ENCODE measurements at places on chromosomes 7 and 10.

DNA sequence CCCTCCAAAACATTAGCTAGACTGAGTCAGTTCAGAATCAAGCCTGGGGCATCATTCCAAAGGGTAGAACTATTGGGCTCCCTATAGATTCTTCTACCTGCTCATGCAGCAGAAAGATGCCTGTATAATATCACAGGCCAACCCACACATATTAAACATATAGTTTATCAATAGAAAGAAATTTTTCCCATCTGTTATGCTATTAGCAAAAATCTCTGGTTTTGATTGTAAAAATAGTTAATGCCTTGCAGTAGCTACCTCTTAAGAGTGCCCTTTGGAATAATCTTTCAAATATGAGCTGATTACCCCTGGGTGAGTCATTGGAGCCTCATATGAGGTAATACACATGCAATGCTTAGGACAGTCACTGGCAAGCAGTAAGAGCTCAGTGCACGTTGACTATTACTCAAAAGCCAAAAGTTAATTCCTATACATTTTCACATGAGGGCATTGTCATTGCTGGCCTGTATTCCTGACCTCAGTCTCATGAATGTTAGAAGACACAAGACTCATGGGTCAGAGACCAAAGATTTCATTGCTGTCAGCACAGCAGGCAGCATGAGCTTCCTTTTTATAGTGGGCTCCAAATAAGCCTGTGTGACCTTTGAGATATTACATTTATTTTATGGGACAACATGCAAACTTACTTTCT, 180.0 kb downstream of the FGFR2 start:
- no peak for DNase-seq

DNA sequence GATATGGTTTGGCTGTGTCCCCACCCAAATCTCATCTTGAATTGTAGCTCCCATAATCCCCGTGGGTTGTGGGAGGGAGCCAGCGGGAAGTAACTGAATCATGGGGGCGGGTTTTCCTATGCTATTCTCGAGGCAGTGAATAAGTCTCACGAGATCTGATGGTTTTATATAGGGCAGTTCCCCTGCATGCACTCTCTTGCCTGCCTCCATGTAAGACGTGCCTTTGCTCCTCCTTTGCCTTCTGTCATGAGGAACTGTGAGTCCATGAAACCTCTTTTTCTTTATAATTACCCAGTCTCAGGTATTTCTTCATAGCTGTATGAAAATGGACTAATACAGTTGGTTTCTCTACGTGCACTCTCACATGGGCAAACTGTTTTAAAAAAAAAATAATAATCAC, 207.7 kb downstream of the SLC25A13 start:
- DNase-seq: no peak

DNA sequence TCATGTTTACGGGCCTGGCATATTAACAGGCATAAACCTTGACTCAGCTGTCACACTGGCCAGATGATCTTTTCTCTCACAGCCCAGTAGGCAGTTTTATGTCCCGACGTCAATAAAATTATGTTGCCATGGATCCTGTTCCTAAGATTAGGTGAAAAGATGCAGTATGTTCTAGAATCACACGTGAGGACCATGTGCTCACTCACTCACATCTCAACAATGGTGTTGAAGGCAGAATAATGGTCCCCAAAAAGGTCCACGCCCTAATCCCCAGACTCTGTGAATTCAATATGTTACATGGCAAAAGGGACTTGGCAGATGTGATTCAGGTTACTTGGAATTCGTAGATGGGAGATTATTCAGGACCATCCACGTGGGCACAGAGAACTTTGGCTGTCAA, 3.5 kb downstream of the DOCK1 start:
- DNase-seq: no peak

DNA sequence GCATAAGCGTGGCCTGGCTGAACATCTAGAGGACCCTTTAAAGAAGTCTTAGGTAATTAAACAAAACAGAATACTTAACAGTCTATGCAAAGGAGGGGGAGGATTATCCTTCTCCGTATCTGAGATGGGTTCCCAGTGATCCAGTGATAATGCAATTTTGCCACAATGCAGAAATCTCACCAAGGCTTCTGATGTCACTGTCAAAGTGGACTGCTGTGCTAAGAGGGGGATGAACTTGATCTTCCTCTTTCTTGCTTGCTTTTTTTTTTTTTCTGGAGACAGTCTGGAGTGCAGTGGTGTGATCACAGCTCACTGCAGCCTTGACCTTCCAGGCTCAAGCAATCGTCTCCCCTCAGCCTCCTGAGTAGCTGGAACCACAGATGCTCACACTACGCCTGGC, 30.8 kb downstream of the GATA3 start:
- no peak for DNase-seq

- peak; percentile 81 for DNase-seq
Measured at GRCh38 chr10:68550747-68551411, 9.3 kb upstream of the TET1 start.

DNA sequence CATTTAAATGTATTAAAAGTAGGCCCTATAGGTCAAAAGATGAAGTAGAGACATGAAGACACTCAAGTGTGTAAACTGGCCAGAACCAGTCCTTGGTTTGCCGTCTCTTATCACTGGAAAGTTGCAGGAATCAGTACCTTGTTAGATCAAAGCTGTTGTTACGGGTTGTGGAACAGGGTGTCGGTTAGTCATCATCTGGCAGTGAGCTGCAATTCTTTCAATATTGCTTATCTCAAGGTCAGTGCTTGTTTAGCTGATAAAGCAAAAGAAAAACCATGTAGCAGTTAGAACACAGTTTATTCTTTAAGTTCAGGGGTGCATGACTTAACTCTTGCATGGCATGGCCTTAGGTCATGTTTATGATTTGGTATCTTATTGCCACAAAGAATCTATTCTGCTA, 10.0 kb upstream of the SLC13A1 start:
- no peak for DNase-seq

GRCh38 chr7:152523916-152524315, 88.1 kb upstream of the KMT2C start:
- no peak for DNase-seq

DNA sequence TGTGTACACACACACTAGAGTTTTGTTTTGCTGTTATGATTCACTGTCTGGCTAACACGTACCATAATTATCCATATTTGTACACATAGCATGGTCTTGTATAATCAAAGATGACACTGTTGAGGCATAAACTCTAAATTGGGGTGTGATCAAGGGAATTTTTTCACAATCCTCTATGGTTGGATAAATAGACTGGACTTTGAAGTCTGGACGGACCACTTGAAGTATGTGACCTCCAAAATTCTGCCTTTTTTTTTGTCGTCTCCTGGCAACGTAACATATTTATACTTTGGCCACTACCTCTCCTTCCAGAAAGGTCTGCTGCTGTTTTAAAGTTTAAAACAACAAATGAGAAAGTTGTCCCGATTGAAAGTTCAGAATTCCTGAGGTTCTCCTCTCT, 193.4 kb downstream of the CACNB2 start:
- DNase-seq: no peak

- DNase-seq: no peak
Measured at GRCh38 chr7:116956477-116956804, 3.1 kb downstream of the ST7 start.

GRCh38 chr7:107111196-107111595, 57.6 kb upstream of the HBP1 start:
- no peak for DNase-seq

DNA sequence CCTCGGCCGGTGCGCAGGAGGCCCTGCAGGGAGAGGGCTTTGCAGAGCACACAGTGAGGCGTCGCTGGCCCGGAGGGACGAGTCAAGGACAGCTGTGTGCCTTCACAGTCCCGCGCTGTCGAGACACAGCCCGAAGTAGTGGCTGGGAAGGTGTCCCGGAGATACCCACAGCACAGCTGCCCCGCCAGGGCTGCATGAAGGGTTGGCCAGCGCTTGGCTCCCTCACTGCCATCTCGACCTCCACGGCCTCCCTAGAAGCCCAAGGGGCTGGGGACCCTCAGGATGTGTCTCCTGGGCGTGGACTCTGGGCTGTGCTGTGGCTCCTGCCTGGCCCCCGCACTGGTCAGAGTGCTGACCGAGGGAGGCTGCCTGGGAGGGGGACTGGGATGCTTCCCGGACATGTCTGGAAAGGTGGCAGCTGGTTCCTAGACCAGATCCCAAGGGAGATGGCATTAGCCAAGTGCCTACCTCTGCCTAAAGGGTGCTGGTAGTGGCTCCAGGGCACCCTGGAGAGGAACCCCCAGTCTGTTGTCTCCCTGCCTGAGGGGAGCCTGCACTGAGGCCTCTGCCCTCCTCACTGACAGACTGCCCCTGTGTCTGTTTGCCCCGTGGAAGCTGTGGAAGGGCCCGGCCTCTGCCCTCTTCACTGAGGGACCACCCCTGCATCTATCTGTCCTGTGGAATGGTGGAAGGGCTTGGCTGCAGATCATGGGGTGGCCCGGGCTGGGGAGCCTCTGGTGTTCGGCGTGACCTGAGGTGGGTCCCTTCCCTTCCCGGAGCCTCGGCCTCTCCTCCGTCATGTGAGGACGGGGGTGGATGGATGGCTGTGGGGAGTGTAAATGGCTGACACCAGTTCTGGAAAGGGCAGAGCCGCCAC, 5.8 kb downstream of the ELFN1 start:
- no peak for DNase-seq

- peak; percentile 48 for DNase-seq
Measured at GRCh38 chr7:73740771-73741170, 2.2 kb upstream of the ABHD11 start.

GRCh38 chr7:92840316-92840715, 3.9 kb upstream of the CDK6 start:
- DNase-seq: peak; percentile 47

- DNase-seq: no peak
Measured at GRCh38 chr7:20514364-20514763, 101.1 kb upstream of the ABCB5 start.

- no peak for DNase-seq
Measured at GRCh38 chr10:35300063-35300699, 36.1 kb upstream of the CCNY start.

DNA sequence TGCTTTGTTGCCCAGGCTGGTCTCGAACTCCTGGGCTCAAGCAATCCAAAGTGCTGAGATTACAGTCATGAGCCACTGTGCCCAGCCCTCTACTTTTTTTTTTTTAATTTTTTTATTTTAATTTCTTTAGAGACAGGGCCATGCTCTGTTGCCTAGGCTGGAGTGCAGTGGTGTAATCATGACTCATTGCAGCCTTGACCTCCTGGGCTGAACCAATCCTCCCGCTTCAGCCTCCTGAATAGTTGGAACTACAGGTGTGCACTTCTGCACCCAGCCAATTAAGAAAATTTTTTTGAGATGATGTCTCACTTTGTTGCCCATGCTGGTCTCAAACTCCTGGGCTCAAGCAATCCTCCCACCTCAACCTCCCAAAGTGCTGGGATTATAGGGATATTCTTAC, 528.6 kb downstream of the GATA3 start:
- no peak for DNase-seq

DNA sequence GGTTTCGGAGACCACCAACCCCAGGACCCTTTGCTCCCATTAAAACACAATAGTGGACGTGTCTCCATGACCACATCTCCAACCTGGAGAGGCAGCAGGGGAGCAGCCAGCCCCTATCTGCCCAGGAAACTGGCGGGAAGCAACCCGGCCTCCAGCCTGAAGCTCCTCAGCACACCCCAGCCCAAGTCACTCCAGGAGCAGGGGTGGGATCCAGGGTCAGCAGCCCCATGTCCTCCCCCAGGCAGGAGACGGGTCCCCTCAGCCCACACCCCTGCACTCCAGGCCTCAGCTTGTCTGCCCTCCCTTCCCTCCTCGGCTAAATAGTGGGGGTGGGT, 601 bp downstream of the ADAM8 start:
- peak; percentile 83 for DNase-seq

GRCh38 chr10:128048819-128049210, 77.4 kb downstream of the MKI67 start:
- DNase-seq: no peak

DNA sequence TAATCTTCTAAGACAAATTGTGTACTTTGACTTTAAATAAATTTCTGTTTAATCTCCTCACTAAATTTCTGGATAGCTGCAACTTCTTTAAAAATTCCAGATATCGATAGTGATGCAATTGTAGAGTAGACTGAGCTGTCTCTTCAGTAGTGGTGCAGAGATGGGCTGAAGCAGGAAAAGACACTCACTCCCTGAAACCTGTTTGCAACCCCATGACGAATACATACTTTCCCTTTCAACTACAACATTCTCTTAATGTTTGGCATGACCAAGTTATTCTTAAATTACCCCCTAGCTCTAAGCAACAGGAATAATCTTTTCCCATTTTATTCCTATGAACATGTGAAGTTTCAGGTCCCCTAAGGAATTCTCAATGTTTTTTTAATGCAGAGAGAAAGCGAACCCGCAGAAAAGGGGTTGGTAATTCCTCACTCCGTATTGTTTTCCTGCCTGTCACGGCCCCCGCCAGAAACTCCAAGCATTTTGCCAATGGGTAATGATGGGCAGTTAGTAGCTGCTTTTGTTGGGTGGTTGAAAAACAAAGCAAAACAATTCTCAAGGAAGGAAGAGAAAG, 1.3 kb downstream of the THSD7A start:
- DNase-seq: peak; percentile 15

DNA sequence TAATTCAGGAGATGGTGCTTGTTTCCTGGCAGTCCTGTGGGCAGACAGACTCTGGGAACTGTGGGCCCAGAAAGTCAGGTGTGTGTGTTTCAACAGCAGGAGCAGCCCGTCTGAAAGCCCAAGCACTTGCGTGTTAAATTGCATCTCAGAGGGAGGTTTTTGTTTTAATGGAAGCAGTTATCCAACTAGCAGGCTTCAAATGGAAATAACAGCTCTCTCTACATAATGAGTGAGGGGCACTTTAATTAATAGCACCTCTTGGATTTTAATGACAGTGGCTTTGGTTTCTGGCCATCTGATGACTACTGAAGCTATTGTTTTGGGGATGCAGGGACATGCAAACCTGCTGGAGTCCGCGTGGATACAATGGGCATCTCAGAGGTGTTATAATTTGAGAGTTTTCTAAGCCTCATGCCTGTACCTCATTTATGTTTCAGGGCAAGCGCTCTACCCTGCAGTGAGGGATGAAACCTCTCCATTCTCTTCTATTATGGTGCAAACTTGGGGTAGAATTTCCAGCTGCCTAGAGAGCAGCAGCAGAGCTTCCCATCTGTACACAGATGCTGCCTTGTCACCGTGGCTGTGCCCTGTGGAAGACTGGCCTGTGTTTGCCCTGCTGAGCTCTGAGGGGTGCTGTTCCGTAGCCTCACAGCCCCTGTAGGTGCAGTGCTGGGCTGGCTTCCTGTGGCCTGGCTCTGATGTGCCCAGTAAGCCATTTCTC, 206.6 kb upstream of the GPR26 start:
- peak; percentile 69 for DNase-seq

GRCh38 chr10:3886641-3887251, 101.7 kb upstream of the KLF6 start:
- no peak for DNase-seq

All from H7 (cell line).